Osteocyte (in vitro differentiated cells): ENCODE measurements at places on chromosomes 4 and X. TPM values are rescaled to one million over a fixed set of nuclear protein-coding genes. Genes with fewer than 3 reads are reported as not detected.

- no peak overlapping the region for H3K4me3 ChIP-seq
- no peaks in the 10 kb centered on the region for H3K27me3 ChIP-seq
- no peak for DNase-seq
Measured at GRCh38 chr4:154858166-154858565, 77.1 kb downstream of the RBM46 start.

DNA sequence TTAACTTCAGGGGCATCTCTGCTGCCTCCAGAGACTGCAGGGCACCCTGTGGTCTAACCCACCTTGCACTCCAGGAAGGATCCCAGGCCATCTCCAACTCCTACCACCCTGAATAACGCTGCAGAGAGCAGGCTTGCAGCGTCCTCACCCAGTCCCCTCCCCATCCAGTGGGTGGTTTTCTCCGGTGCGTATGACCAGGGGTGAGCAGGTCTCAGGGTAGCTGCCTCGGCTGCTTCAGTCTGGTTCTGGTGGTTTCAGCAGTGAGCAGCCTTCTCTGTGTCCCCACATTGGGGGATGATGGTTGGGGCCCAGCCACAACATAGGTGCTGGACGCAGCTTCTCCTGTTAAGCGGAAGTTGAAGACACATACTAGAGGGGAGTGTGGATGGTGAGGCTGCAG lies 38.6 kb upstream of the SORCS2 start:
- DNase-seq, result no peak
- H3K4me1 ChIP-seq, result peaks cover 12% of the 10 kb centered on the region
- no peak overlapping the region for H3K27ac ChIP-seq

DNA sequence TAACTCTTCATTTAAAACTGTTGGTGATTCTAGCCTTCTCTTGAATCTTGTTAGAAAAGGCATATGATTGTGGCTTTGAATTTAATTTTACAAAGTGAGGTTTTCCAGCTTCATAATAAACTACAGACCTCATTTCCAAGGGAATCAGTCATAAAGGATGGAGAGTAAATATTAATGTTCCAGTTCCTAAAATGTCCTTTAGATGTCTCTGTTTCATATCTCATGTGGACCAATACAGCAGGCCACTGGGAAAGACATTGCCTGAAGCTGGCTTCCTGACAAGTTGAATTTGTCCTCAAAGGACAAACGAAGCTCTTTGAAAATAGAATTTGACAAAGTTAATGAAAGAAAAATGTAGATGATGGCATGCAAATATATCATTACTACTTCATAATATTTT lies 125.4 kb downstream of the ZNF330 start:
- no peak overlapping the region for H3K27ac ChIP-seq
- no peak for DNase-seq
- no peaks in the 10 kb centered on the region for H3K36me3 ChIP-seq

F8A3 gene
- total RNA-seq, result 4.0 and 5.6 TPM in 2 replicates

DNA sequence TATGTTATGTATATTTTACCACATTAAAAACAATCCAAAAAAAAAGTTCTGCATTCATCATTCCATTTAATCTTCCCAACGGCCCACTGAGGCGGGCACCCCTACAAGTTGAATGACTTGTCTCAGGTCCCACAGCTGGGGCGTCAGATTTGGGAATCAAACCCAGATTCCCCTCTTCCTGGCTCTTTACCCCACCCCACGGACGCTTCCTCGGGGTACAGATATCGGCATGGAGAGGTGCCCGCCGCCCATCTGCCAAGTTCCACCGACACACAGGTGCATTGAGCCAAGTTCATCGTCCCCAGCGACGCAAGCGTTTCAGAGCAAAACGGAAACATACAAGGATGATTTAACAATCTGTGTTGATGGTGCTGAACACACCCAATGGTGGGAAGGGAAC lies 36.9 kb upstream of the MAN2B2 start:
- no peaks in the 10 kb centered on the region for H3K36me3 ChIP-seq
- no peaks in the 10 kb centered on the region for H3K27me3 ChIP-seq
- no peak for DNase-seq
- no peak overlapping the region for H3K4me3 ChIP-seq
- no peaks in the 10 kb centered on the region for H3K4me1 ChIP-seq
- H3K27ac ChIP-seq, result no peak overlapping the region

DNA sequence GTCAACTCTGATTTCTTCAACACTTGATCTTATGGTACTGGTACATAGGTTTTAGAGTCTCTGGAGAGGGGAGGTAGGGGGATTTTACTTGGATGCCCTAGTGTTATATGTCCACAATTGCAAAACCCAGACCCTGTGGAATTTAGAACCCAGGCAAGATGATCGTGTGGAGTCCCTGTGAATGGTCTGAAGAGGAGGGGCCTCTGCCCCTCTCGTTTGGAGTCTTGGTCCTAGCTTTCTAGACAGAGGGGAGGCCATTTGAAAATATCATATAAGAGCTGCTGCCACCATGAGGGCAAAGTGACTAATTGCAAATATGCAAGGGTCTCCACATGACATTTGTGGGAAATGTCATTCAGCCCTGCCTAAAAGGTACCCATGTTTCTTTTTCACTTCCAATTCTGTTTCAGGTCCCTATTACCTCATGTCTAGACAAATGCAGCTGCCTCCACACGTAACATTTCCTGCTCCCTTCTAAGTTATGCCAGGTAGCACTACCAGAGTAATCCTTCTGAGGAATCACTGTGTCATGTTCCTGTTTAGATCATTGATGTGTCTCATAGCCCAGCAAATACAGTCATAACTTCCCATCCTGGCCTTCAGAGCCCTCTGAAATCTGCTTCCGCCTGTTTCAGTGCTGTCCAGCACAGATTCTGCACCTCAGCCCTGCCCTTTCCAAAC lies 126.8 kb downstream of the KLHL8 start:
- no peaks in the 10 kb centered on the region for H3K27me3 ChIP-seq
- H3K27ac ChIP-seq, result peak overlapping the region; percentile 27
- peaks cover 11% of the 10 kb centered on the region for H3K36me3 ChIP-seq
- DNase-seq, result no peak
- H3K4me1 ChIP-seq, result peaks cover 13% of the 10 kb centered on the region

- DNase-seq, result no peak
- no peaks in the 10 kb centered on the region for H3K36me3 ChIP-seq
- H3K4me1 ChIP-seq, result no peaks in the 10 kb centered on the region
- H3K4me3 ChIP-seq, result no peak overlapping the region
Measured at GRCh38 chr4:101697266-101697665, 93.3 kb upstream of the BANK1 start.

GRCh38 chrX:12758291-12758690 lies 32.9 kb upstream of the PRPS2 start:
- no peak overlapping the region for H3K4me3 ChIP-seq
- H3K27ac ChIP-seq, result no peak overlapping the region
- no peak for DNase-seq
- no peaks in the 10 kb centered on the region for H3K36me3 ChIP-seq

MAGEB1 gene
- total RNA-seq, result not detected in 2 replicates

- DNase-seq, result no peak
- H3K27me3 ChIP-seq, result peaks cover 3% of the 10 kb centered on the region
- no peak overlapping the region for H3K27ac ChIP-seq
- H3K4me1 ChIP-seq, result peaks cover 24% of the 10 kb centered on the region
Measured at GRCh38 chr4:74377714-74378113, 12.8 kb downstream of the EREG start.

PITX2 gene
- not detected in 2 replicates for total RNA-seq

CT45A8 gene
- not detected in 2 replicates for total RNA-seq

GRCh38 chr4:187128976-187129375 lies 405.3 kb upstream of the FAT1 start:
- DNase-seq, result no peak
- H3K27me3 ChIP-seq, result no peaks in the 10 kb centered on the region
- no peaks in the 10 kb centered on the region for H3K36me3 ChIP-seq
- peaks cover 37% of the 10 kb centered on the region for H3K4me1 ChIP-seq

GRCh38 chrX:86930419-86930818 lies 587.2 kb upstream of the KLHL4 start:
- no peak overlapping the region for H3K4me3 ChIP-seq
- H3K4me1 ChIP-seq, result no peaks in the 10 kb centered on the region

TMEM156 gene
- not detected in 2 replicates for total RNA-seq

MAGEA10 gene
- total RNA-seq, result not detected in 2 replicates

PNMA6A gene
- 1.5 and 1.6 TPM in 2 replicates for total RNA-seq

GRCh38 chrX:15418707-15419181 lies 34.5 kb upstream of the VEGFD start:
- no peak overlapping the region for H3K27ac ChIP-seq
- no peak overlapping the region for H3K4me3 ChIP-seq
- H3K36me3 ChIP-seq, result peaks cover 20% of the 10 kb centered on the region
- H3K4me1 ChIP-seq, result no peaks in the 10 kb centered on the region

DNA sequence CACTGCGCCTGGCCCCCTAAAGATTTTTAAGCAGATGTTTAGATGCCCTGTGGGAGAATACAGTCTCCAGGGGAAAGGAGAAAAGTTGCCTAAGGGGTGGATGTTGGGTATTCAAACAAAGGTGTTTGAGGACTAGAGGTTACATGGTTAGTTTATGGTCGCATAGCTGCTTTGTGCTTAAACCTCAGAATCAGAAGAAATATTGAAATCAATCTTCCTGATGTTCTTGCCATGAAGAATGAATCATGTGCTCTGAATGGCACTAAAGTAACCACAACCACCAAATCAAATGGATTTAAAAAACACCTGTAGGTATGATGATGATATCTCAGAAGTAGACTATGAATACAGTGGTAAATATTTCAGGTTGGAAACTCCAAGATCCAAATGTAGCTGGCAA lies 42.7 kb upstream of the TEX13A start:
- H3K4me3 ChIP-seq, result no peak overlapping the region
- peaks cover 15% of the 10 kb centered on the region for H3K4me1 ChIP-seq
- H3K27me3 ChIP-seq, result peaks cover 4% of the 10 kb centered on the region
- no peaks in the 10 kb centered on the region for H3K36me3 ChIP-seq

DNA sequence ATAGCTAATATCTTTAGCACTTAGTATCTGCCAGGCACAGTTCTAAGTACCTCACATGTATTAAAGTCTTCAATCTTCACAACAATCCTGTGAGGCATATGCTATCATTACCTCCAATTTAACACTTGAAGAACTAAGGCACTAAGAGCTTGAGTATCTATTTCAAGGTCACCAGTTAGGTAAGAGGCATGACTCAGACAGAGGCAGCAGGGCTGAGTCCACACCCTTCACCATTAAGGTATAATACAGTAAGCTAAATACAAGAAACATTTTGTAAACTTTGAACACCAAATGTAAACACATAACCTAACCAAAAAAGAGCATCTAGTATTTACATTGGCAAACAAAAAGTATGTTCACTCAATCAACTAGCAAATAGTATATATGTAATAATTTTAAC lies 1410.9 kb downstream of the PCDH18 start:
- H3K4me1 ChIP-seq, result peaks cover 4% of the 10 kb centered on the region
- no peak overlapping the region for H3K4me3 ChIP-seq
- H3K27ac ChIP-seq, result no peak overlapping the region
- no peaks in the 10 kb centered on the region for H3K27me3 ChIP-seq
- no peaks in the 10 kb centered on the region for H3K36me3 ChIP-seq
- DNase-seq, result no peak

GRCh38 chr4:157674699-157675098 lies 454.2 kb downstream of the GRIA2 start:
- H3K27ac ChIP-seq, result peak overlapping the region; percentile 82
- H3K36me3 ChIP-seq, result peaks cover 4% of the 10 kb centered on the region
- H3K4me1 ChIP-seq, result peaks cover 12% of the 10 kb centered on the region
- no peak overlapping the region for H3K4me3 ChIP-seq

TNIP3 gene
- total RNA-seq, result not detected in 2 replicates
